ENCODE measurements at places on chromosomes 5 and 9.

DNA sequence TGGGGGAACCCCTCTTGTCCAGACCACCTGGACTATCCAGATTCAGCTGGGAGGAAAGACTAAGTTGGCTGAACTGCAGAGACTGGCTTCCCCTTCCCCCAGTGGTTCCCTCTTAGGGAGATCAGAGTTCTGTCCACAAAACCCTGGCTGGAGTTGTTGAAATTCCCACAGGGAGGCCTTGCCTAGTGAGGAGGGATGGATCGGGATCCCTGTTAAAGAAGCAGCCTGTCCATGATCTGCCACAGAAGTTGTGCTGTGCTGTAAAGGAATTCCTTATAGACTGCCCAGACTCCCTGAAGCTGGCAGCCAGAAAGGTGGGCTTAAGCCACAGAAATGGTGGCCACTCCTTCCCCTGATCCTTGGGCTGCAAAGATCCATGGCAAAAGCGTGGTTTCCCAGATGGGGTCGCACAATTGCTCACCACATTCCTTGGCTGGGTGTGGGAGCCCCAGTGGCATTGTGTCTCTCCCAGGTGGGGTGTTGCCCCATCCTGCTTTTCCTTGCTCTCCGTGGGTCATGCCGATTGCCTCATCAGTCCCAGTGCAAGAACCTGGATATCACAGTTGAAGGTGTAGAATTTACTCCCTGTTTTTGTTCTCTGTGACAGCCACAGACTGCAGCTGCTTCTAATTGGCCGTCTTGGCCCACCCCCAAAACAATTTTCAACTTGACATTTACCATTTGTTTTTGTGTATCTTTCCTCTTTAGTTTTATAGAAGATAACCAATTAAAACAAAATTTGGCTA lies 342.4 kb downstream of the FGF10 start:
- H3K27ac ChIP-seq = no peak overlapping the region
- H3K27me3 ChIP-seq = no peaks in the 10 kb centered on the region
- no peaks in the 10 kb centered on the region for H3K4me1 ChIP-seq
- H3K4me3 ChIP-seq = no peak overlapping the region

DNA sequence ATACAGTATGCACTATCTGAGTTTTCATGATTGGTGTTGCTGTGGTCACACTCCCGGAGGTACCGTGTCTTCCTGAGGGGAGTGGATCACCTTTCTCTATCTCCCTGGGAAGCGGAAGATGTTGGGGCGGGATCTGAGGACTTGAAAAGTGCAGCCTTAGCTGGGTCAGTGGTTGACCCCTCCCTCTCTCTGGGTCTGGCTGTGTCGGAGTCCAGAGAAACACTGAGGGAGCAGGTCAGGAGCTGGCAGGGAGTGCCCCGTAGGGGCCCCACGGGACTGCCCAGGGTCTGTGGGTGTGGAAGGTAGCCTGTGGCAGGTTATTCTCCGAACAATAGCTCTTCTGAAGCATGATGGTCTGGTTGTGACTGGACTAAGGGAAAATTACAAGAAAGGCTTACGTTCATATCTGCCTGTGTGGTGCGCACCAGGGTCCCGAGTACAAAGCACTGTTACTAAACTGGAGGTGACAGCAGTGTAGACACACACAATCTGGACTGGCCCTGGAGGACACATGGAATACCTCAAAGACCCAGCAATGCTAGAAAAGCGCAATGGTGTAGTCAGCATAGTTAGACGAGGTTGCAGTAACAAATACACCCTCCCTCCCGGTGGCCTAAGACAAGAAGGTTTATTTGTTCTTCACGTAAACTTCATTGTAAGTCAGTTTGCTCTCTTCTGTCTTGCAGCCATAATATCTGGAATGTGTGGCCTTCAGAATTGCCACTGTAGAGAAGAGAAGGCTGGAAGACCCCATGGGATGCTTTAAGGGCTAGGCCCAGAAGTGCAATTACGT lies 9.4 kb upstream of the ZFP62 start:
- H3K27ac ChIP-seq = no peak overlapping the region
- no peaks in the 10 kb centered on the region for H3K27me3 ChIP-seq
- DNase-seq = no peak
- H3K4me3 ChIP-seq = no peak overlapping the region
- peaks cover 4% of the 10 kb centered on the region for H3K4me1 ChIP-seq

DNA sequence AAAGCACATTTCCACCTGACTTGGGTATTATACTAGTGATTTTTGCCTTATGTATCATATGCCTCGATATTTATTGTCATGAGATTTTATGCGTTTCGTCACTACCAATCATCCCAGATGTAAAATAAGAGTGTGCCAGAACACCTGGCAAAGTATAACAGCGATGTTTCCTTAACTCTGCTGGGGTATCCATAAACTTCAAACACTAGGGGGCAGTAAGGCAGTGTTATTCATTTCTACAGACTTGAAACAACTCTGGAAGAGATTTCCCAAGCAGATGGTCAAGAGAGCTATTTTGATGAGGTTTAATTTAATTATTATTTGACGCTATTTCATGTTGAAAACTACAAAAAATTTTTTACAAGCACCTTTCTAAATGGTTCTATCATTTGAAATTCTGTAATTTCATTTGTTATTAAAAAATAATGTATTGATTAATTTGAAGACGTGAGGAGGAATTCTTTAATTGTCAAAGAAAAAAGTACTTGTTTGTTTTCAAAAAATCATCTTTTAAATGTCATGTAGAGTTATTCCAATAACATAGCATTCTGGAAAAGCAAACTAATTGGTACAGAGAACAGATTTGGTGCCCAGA lies 388.5 kb upstream of the CTNND2 start:
- no peak overlapping the region for H3K4me3 ChIP-seq
- DNase-seq = no peak
- no peaks in the 10 kb centered on the region for H3K36me3 ChIP-seq
- no peaks in the 10 kb centered on the region for H3K4me1 ChIP-seq
- no peaks in the 10 kb centered on the region for H3K27me3 ChIP-seq

DNA sequence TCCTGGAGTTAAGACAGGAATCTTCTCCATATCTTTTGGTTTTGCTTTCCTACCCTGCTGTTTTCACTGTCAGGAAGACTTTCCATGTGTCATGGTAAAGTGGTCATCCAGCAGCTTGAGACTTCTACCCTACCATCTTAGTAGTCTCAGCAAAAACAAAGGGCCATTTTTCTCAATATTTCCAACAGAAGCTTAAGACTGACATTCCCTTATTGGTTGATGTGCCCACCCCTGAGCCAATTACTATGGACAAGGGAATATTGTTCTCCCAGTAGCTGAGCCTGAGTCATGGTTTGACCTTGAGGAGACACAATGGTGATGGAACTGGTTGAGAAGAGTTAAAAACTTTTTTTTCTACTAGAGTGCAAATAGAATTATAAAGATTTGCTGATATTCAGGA lies 105.6 kb downstream of the CSNK1G3 start:
- no peak overlapping the region for H3K4me3 ChIP-seq
- H3K4me1 ChIP-seq = no peaks in the 10 kb centered on the region
- H3K27ac ChIP-seq = no peak overlapping the region

GRCh38 chr5:123786411-123786810 lies 274.4 kb downstream of the CSNK1G3 start:
- no peak overlapping the region for H3K4me3 ChIP-seq
- no peaks in the 10 kb centered on the region for H3K27me3 ChIP-seq
- no peaks in the 10 kb centered on the region for H3K4me1 ChIP-seq

DNA sequence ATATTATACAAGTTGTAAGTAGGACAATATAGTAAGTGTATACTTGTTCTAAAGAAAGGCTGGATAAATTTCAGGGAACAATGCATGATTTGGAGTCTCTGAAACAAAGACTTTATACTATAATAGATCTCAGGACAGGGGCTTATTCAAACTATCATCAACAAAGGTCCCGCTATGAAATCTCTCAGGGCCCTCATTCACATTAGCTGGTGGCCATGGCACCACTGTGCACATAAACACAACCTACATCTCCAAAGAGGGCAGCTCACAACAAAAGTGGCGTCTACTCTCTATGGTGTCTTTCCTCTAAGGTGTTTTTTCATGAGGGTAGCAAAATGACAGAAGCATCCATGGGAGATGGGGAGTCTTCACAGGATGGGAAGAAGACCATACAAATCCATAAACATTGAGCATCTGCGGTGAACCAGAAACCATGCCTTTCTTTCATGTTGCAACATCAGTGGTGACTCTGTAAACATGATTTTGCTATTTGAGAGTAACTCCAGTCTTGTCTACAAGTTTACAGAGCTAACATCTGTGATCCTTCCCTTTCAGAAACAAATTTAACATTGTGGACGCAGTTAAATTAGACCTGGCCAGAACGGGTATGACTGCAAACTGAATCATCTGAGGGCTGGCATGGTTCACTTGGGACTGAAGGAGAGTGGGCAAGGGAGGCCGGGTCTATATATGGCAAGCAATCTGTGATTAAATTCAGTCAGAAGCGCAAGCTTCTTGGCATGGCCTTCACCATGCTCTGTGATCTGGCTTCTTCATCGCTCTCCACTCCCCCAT lies 5.5 kb downstream of the TTLL11 start:
- peaks cover 27% of the 10 kb centered on the region for H3K4me1 ChIP-seq
- H3K4me3 ChIP-seq = no peak overlapping the region
- H3K27me3 ChIP-seq = no peaks in the 10 kb centered on the region
- H3K36me3 ChIP-seq = peaks cover 2% of the 10 kb centered on the region

DNA sequence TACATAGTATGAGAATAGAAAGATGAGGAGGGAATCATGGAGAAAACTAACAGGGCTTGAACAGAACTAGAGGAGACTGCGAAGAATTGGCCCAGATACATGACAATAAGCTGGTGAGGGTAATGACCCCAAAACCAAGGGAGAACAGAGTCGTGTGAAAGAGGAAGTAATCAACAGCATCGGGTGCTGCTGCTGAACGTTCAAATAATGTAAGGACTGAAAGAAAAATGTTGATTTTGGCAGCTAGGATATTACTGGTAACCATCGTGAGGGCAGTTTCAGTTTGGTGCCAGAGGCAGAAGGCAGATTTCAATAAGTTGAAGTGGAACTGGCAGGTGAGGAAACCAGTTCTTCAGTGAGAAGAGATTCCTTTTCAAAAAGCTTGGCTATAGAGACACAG lies 66.8 kb upstream of the SMC2 start:
- H3K4me3 ChIP-seq = no peak overlapping the region
- no peaks in the 10 kb centered on the region for H3K36me3 ChIP-seq
- peaks cover 19% of the 10 kb centered on the region for H3K4me1 ChIP-seq
- H3K27ac ChIP-seq = no peak overlapping the region

DNA sequence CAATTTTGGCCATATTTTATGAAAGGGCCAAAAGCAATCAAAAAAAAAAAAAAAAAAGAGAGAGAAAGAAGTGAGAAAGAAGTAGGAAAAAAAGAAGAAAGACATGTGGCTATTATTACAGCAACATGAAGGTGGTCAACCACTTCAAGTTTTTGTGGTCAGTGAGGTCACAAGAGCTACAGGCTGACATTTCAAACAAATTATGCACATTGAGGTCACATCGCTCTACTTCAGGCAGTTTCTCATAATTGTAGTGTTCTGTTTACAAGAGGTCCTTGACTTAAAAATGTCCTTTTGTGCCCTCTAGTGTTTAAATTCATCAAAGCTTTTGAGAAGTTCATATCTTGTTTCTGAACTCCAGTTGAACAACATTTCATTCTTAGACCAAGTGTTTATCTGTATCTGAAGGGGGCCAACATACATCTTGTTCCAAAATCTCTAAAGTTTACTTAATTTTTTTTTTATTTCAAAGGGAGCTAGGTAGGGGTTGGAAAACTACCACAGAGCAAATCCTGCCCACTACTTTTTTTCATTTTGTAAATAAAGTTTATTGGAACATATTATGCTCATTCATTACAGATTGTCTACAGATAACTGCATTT lies 513.1 kb downstream of the PDE4D start:
- H3K4me3 ChIP-seq = no peak overlapping the region
- DNase-seq = peak; percentile 15
- H3K36me3 ChIP-seq = no peaks in the 10 kb centered on the region
- H3K27me3 ChIP-seq = no peaks in the 10 kb centered on the region

GRCh38 chr9:14987858-14988257 lies 77.6 kb upstream of the FREM1 start:
- H3K27ac ChIP-seq = no peak overlapping the region
- H3K4me1 ChIP-seq = peaks cover 20% of the 10 kb centered on the region
- H3K4me3 ChIP-seq = no peak overlapping the region

DNA sequence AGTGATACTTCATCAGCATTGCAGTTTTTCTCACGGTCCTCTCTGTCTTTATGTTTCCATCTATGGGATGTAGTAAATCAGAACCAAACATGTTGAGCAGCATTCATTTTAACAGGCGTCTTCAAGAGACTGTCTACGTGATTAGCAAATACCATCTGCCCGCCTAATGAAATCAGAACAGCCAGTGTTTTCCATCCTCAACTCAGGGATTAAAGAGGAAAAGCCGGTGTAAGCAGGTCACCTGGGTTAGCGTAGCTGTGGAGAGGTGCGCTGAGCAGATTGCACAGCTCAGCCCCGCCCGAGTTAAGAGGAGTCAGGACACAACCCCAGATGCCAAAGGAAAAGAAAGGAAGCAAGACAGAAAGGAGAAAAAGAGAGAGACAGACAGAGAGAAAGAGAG lies 54.3 kb upstream of the ANKRD33B start:
- H3K4me1 ChIP-seq = no peaks in the 10 kb centered on the region
- DNase-seq = no peak
- H3K36me3 ChIP-seq = no peaks in the 10 kb centered on the region
- H3K27me3 ChIP-seq = peaks cover 2% of the 10 kb centered on the region
- no peak overlapping the region for H3K27ac ChIP-seq

- no peak overlapping the region for H3K4me3 ChIP-seq
- DNase-seq = no peak
- H3K4me1 ChIP-seq = peaks cover 9% of the 10 kb centered on the region
These were observed 7.0 kb upstream of the RASA1 start for GRCh38 chr5:87260604-87261192.

DNA sequence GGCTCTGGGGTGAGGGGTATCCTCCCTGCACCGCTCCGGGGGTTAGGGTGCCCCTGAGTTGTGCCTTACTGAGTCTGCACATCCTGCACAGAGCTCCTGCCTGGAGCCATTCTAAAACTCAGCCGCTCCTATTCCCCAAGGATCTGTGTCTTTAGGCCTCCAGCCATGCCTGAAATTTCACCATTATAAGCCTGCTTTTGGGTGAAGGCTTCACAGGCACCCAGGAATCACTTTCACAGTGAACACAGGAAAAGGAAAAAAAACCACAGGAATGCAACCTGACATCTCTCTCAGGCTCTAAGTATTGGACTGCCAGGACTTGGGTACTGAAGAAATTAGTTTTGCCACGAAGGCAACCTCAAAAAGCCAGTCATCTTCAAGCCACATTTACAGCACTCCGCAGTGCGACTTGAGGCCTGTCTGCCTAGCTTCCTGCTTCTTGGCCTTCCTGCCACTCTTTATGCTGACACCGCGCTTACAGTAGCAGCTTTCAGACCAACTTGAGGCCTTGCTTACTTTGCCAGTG lies 30.9 kb downstream of the GALNT10 start:
- H3K27me3 ChIP-seq = no peaks in the 10 kb centered on the region
- H3K4me3 ChIP-seq = no peak overlapping the region
- H3K4me1 ChIP-seq = peaks cover 41% of the 10 kb centered on the region

- no peak overlapping the region for H3K4me3 ChIP-seq
- H3K36me3 ChIP-seq = no peaks in the 10 kb centered on the region
- no peak for DNase-seq
- H3K4me1 ChIP-seq = no peaks in the 10 kb centered on the region
These were observed 724.3 kb downstream of the PRELID2 start for GRCh38 chr5:145110834-145111233.
